ENCODE measurements at places on chromosomes 6 and 20.

DNA sequence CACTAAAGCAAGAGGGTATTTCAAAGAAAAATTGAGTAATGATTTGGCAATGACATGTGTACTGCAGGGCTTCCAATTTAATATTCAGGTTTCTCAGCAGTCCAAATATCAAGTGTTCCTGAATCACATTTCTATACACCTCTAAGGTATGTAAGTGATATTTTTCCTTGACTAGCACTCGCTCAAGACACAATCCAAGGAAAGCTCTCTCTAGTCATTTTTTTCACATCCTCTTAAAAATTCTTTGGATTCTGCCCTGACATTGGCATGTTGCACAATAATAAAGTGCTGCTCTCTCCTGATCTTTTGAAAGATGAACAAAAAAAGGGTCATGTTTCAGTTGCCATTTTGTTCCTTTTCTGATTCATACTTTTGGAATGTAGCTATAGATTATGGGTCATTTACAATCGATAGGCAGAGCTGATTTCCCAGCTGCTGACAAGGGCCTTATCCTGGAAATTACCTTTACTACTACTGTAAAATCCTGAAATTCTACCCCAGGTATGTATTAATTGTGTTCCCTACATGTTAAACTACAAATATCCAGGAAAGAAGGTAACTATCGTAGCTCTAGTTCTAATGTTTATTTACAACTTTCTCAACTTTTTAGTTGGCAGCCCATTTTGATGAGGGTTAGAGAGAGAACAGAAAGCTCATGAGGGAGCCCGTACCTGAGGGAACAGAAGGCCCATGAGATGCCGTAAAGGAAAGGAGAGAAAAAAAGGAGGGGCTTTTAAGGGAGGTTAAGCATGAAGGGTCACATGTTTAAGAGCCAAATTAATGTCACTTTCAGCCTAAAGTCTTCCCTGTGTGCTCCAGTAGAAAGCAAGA lies 22.2 kb upstream of the ADGRG6 start:
- DNase-seq: no peak

GRCh38 chr6:2622671-2623070 lies 128.1 kb downstream of the MYLK4 start:
- DNase-seq: no peak

DNA sequence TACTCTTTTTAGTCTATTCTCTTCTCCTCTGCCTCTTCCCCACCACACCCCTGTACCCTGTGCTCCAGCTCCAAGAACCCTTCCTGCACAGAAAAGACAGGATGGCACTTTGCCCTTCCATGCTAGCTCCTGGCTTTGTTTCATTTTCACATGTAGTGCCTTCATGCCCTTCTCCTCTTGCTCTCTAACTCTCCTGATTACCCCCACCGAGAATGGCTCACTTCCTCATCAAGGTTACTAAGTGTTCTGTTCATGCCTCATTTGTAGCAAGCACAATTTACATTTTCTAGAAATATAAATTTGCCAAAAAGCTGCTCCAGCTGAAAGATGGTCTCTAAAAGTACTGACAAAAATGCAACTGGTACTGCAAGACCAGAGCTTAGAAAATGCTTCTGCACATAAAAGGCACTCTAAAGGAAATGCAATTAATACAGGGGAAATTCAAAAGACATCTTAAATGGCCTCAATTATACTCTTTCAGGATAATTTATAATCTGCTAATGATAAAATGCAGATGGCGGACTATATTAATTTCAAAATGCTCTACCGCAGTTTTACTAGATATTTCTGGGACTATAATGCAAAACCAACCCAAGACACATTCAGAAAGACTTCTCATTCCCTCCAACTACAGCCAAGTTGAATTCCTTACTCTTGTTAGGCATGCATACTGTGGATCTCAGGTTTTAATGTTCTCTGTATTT lies 570.2 kb downstream of the PRKN start:
- DNase-seq: no peak

GRCh38 chr6:106244931-106245330 lies 80.6 kb downstream of the ATG5 start:
- no peak for DNase-seq

- DNase-seq: no peak
These were observed 224.3 kb downstream of the ALDH8A1 start for GRCh38 chr6:134725590-134725989.

- DNase-seq: no peak
These were observed 164.1 kb upstream of the SALL4 start for GRCh38 chr20:51966296-51966971.
